ENCODE measurements at places on chromosomes 1 and 21.
A peak's percentile ranks its signal among the peaks of the same experiment; 100 is the strongest.

DNA sequence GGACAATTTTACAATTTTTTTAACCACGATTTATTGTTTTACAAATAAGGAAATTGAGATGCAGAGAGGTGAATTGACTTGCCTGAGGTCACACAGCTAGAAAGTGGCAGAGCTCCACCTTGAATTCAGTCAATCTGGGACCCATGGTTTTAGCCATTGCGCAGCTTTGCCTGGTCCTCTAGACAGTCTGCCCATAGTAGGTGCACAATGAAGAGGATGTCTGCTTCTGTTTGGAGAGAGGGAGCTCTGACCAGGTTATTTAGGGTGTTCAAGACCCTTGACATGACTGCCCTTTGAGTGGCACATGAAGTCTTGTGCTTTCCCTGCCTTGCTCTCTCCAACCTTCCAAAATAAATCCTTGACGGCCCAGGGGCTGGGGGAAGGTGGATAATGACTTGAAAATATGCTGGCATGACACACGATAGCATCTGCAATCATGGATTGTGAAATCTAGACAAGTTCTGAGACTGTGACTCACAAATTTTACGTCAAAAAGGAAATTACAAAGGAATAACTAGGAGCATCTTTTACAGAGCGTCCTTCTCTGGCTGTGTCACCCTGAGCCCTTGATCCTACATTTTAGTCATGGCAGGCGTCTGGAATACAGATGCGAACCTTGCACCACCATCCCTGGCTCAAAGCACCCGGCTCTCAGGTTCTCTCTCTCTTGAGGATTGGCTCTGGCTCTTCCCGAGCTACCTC, 26.2 kb upstream of the ID3 start:
- DNase-seq = no peak

DNA sequence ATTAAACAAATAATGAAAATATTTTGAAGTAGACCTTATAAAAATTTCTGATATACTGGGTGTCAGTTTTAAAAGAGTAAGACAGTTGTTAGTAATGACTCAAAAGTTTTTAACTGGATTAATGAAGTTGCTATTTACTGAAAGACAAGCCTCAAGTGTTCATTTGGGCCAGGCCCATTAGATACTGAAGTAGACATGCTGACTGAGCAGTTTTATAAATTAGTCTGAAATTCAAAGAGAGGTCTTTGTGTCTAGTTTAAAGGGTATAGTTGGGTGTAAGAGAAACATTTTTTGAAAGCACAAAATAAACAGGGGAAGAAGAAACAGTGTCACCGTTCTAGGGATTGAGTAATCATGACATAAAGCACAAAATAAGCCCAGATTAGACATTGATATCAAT, 1577.2 kb downstream of the AMY1C start:
- DNase-seq = no peak

GRCh38 chr1:105608713-105609112, 1447.8 kb upstream of the PRMT6 start:
- DNase-seq = no peak

DNA sequence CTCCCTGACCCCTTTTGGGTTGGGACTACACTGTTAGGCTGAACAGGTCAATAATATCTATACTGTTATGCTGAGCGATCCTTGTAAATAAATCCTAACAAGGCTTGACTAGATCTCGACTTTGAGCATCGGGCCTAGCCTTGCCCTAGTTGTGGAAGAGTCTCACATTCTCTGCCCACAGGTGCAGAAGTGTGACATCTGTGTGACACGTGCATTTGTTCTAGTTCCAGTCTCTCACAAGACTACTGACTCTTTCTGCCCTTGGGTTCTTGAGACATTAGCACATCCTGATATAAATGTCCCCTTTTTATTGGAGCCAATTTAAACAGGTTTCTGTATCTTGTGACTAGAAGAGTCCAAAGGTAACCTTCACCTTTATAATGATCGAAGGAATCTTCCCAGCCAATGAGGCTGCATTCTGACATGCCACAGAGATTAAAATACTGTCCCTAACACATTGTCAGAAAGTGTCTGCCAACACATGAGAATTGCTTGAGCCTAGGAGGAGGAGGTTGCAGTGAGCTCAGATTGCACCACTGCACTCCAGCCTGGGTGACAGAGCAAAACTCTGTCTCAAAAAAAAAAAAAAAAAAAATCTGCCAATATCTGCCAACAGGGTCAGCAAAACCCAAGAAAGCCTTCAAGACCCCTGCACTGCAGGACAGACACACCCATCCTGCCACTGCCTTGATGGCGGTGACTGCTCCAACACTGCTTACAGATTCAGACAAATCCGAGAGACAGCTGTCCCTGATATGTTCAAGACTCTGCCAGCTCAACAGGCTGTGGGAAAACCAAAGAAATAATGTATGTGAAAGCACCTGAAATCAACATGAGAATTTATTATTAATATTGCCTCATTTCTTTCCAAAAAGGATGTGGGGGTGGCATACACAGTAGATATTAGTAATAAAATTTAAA, 56.5 kb upstream of the PSEN2 start:
- DNase-seq = no peak

- peak; percentile 66 for DNase-seq
Measured at GRCh38 chr1:48019714-48020315, 22.6 kb upstream of the TRABD2B start.

DNA sequence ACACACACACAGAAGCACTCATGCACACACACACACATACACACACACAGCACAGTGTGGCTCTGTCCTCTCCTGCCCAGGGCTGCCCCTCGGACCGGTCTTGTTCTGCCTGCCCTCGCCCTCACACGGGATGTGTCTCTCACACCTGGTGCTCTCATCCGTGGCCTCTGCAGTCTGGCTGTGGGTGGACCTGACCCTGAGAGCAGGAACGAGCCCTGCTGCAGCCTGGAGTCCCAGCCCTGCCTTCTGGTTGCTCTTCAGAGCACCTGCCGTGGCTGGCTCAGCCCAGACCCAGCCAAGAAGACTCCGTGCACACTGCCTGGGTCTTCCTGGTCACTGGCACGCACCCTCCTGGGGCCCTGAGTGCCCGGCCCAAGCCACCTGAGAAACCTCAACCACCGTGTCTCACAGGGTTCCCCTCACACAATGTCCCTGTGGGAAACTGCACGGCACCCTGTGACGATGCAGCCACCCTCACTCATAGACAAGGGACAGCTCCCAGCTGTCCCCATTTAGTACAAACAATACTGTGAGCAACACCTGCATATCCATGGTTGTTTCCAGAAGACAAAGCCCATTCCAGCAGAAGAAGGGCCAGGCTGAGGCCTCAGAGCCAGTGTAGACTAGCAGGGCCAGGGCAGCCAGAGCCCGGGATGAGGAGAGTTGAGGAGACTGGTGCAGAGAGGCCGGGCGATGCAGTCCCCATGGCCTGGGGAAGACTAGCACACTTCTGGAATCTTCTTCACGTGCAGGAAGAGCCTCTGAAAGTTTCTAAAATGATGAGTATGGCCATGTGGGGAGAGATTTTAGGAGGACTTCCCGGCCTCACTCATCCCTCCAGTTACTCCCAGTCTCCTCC, 234.0 kb downstream of the NPHP4 start:
- DNase-seq = no peak

DNA sequence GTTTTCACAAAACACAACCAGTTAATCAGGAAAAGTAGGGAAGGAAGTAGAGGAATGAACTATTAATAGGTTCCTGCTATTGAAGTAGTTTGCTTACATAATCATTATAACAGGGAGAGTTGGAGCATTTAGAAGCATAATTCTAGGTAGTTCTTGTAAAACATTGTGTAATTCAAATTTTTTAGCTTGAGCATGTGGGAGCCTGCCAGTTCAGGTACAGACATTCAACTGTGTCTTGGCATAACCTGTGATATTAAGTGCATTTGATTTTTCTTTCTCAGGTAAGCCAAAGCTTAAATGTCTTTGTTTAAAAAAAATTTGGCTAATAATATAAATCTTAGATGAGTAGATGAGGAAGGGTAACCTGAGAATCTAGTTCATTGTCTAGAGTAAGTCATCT, 3.4 kb downstream of the YTHDF2 start:
- DNase-seq = no peak

DNA sequence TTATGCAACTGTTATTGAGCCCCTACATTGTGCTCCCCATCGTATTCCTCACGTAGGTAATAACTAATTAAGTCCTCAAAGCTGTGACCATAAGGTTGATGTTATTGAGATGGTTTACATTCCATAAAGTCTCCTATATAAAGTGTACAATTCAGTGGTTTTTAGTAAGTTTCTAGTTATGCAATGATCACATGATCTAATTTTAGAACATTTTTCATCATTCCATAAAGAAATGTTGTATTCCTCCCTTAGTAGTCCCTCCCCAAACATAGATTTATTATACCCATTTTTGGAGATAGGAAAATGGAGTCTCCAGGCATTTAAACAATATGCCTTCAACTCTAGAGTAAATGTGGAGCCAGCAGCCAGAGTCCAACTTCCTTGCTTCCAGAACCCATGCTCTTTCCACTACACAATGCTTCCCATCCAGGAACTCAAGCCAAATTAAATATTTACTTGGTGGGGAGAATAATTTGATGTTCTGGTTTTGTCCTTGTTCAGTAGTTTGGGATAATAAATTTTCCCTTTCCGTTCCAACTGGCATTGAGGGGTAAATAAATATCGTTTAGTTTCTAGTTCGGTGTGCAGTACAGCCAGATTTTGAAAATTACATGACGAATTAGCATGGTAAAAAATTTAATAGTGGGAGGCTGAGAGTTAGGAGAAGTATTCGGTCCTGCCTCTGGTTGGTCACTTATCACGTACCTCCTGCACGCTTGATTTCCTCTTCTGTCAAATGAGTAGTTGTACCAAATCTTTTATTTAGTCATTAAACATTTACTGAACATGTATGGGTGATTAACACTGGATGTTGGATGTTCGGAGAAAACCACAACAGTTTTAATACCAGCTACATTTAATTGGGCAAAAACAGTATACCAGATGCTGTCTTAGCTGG, 66.3 kb downstream of the CACHD1 start:
- DNase-seq = peak; percentile 32

- DNase-seq = no peak
Measured at GRCh38 chr1:14804626-14805025, 206.1 kb downstream of the KAZN start.

DNA sequence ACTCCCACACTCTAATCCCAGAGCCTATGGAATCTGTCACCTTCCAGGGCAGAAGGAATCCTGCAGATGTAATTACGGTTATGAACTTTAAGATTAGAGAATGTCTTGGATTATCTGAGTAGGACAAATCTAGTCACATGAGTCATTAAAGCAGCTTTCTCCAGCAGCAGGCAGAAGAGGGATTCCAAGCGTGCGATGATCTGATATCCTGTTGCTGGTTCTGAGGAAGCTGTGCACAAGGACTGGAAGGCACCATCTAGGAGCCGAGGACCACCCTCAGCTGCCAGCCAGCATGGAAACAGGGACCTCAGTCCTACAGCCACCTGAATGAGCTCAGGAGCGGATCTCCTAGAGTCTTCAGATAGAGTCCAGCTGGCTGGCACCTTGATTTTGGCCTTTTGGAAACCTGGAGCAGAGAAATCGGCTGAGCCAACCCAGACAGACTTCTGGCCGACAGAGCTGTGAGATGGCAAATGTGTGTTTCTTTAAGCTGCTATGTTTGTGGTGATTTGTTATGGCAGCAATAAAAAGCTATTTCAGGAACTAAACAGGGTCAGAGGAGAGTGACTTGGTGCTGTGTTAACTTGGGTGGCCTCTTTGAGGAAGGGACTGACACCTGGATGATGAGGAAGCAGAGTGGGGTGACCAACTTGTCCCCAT, 34.5 kb downstream of the LRRN2 start:
- no peak for DNase-seq

DNA sequence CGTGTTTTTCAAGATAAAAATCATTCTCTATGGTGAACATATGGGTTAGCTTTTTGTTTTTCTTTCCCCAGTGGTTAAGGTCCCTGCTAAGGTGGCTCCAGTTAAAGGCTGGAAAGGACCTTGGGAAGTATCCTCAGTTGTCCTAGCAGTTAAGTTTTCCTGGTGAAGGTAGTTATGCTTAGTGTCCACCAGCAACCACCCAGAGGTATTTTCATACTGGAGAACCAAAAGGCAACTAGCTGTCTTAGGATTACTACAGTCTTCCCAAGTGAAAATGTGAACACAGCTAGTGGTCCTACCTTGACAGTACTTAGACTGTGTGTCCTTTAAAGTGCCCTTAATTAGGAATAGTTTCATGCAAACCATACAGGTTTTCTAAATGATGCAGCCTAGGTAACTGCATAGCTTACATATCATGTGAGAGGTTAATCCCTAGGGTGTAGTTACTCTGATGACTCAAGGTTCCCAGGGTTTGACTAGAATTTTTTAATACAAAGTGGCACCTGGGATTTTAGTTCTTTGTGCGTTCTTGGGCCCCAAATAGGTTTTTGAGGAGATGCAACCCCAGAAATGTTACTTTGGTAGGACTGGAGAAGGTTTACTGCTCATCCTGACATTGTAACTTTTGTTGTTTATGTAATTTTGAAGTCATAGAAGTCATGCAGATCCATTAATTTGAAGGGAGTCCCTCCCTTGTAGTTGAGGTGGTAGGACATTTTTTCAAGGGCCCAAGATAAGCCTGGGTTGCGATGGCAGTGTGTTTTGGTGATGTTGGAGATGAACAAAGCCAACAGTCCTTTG, 36.5 kb downstream of the YY1AP1 start:
- DNase-seq = no peak

- DNase-seq = no peak
Measured at GRCh38 chr1:30738715-30739559, 15.6 kb upstream of the MATN1 start.
